ENCODE measurements at places on chromosomes 4 and X. TPM values are rescaled to one million over a fixed set of nuclear protein-coding genes. Genes with fewer than 3 reads are reported as not detected.

The NSUN7 gene
- polyA plus RNA-seq: not detected

GRCh38 chr4:3313139-3313538 is 20.3 kb downstream of the RGS12 start:
- no peak for DNase-seq

GRCh38 chr4:107709916-107710315 is 10.1 kb downstream of the PAPSS1 start:
- no peak for DNase-seq

The PNPLA4 gene
- 20.2 TPM for polyA plus RNA-seq

GRCh38 chrX:22135171-22135711 is 103.1 kb downstream of the PHEX start:
- DNase-seq: no peak

GRCh38 chr4:41324861-41325260 is 68.1 kb downstream of the UCHL1 start:
- no peak for DNase-seq

DNA sequence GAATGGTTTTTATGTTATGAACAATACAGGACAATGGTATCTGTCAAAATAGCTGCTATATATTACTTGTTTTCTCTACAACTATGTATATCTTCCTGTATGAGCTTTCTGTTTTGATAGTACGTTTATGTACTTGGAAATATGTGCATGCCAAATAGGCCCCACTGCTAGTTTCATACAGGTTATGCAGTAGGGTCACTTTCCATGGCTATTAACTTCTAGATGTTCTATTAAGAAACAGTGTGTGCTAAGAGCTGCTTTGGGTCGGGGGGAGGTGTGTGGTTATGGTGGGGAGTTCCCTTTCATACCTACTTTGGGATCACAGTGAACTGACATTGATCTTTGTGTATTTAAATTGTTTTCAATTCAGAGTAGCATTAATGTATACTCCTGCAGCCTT is 30.9 kb downstream of the RBPJ start:
- no peak for DNase-seq

DNA sequence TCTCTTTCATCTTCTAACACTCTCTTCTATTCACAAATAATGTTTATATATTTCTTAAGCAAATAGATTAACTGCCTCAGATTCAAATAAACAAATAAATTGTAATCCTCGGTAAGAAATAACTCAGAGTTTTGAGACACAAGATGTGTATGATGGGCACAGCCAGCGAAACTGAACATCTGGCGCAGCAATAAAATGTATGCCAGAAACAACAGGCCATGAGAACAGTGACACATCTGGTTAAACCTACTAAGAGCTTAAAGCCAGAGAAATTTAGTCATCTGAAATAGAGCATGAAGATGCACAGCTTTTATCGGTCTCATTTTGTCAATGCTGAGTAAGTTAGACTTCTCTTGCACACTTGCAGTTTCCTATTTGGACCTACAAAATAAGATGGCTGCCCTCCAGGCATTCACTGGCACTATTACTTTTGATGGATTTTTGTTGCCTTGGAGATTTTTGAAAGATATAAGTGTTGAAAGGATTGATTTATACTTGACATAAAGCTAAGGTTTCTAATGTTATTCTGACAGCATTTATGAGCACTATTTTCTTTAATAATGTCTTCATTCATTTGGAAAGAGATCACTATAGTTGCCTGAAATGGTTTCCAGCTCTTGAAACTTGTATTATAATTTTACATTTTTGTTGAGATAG is 1444.0 kb downstream of the PCDH18 start:
- DNase-seq: no peak

DNA sequence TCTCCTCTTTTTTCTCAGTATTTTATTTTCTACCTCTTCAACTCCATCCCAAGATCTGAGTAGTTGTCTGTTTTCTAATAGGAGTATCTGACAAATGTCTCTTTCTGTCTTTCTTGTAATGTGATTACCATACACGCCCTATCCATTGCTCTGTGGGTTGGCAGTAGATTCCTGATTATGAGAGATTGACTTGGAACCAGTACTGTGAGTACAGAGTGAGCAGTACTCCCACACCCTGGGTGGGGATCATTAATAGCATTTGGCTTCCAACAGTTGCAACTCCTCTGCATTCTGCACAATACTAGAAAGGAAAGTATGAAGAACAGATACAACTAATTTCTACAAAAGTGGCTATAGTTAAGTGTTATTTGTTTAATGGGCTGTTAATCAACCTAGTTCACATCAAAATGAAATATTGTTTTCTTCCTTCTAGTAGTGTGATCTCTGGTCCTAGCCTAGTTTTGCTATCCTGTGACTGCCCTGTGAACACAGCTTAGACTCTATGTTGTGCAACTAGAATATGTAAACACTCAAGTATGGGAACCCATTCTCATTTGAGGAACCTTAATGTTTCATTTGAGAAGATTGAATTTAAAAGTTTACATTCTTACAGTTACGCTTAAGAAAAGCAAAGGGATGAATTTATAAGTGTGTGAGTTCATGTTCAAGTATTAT is 112.9 kb downstream of the PTPN13 start:
- no peak for DNase-seq

DNA sequence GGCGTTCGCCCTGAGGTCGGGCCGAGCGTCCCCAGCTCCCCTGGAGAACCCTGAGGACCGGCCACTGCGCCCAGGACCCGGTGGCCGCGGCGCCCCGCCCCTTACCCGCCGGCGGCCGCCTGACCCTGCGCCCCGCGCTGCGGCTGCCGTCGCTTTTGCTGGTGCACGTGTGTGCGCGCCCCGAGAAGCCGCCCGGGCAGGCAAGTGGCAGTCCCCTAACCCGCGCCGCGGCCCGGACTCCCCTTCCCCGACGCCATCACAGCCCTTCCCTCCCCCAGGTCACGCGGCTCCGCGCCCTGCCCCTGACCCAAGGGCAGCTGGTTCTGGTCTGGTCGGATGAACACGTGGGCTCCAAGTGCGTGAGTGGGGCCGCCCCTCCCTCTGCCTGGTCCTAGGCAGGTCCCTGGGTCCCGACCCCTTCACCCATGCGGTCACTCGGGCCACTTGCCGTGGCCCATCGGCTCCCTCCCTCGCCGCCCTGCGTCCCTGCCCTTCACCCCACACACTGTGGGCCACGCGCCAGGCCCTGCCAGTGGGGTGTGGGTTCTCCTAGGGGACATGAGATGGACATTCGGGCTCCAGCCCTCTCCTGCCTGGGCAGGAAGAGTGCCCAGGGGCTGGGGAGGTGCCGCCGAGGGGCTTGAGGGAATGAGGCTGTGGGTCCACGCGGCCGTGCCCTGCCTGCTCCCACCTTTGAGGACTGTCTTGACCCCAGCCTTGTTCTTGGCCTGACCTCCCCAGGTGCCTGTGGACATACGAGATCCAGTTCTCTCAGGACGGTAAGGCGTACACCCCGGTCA is 8.0 kb upstream of the FGFRL1 start:
- no peak for DNase-seq

GRCh38 chr4:135372131-135372530 is 1170.5 kb upstream of the PABPC4L start:
- no peak for DNase-seq

- DNase-seq: no peak
These were observed 28.2 kb upstream of the ANTXR2 start for GRCh38 chr4:80101071-80101791.

DNA sequence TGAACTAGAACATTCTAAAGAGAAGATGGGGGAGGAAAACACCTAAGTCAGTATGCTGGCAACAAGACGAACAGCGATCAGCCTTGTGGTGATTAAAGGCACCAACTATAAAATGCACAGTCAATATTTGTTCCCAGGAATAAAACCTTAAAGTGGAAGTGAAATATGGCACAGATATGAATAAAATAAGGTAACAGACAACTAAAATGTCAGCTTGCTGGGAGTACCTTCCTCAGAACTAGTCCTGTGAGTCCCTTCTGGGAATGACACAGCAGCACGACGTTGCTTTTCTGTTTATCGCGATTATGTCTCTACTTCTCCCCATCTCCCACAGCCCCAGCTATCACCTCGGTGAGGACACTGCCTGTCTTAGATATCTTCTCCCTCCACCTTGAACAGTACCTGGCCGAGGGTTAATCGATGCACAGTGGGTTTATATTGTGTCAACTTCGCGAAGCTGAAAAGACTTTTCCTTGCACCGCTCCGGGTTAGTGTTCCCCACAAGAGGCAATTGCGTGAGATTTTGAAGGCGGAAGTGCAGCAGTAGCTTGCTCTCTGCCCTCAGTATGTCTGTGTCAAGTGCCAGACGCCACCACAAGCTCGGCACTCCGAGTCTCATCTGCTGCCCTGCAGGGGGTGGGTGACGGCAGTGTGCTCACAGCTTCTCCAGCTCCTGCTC is 17.4 kb downstream of the MTNR1A start:
- no peak for DNase-seq

GRCh38 chr4:152229782-152230289 is 306.1 kb downstream of the FBXW7 start:
- DNase-seq: no peak

- no peak for DNase-seq
These were observed 107.3 kb upstream of the MYOZ2 start for GRCh38 chr4:119028296-119028695.

- no peak for DNase-seq
These were observed 4.2 kb downstream of the PGM2 start for GRCh38 chr4:37830640-37831039.

DNA sequence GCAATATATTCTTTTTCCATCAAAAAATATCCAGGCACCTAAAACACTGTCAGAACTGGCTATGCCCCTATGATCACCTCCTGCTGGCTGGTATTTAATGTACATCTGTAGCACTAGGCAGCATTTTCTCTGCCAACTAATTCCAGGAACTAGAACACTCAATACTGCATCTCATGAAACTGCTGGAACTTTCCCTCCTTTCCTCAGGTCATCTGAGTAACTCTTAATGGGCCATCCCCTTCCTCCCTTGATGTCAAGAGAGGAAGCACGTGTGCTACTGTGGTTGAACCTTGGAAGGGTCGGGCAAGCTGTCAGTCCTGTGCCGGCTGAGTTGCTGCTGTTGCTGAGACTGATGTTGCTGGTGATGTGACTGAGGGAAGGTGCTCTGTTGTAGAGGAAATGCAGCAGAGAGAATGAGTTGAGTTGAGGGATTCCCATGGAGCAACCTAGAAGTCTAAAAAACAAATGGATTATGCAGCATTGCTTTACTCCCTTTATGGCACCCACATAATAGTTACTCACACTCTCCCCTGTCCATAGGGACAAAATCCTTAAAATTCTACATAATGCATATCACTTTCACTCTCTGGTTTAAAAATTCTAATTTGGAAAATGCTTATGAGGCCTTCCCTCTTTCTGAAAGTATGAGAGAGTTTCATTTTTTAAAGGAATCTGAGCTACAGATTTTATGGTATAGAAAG is 39.5 kb downstream of the TMEM165 start:
- DNase-seq: no peak

- no peak for DNase-seq
These were observed 20.2 kb downstream of the CCNG2 start for GRCh38 chr4:77177199-77177598.

- no peak for DNase-seq
These were observed 118.7 kb downstream of the FAT4 start for GRCh38 chr4:125433453-125433852.

GRCh38 chr4:153585026-153585425 is 99.1 kb upstream of the TLR2 start:
- DNase-seq: no peak

The CSAG2 gene
- not detected for polyA plus RNA-seq
